Fibroblast of the aortic adventitia (primary cell): ENCODE measurements at places on chromosomes 11 and 22.
A peak's percentile ranks its signal among the peaks of the same experiment; 100 is the strongest.

DNA sequence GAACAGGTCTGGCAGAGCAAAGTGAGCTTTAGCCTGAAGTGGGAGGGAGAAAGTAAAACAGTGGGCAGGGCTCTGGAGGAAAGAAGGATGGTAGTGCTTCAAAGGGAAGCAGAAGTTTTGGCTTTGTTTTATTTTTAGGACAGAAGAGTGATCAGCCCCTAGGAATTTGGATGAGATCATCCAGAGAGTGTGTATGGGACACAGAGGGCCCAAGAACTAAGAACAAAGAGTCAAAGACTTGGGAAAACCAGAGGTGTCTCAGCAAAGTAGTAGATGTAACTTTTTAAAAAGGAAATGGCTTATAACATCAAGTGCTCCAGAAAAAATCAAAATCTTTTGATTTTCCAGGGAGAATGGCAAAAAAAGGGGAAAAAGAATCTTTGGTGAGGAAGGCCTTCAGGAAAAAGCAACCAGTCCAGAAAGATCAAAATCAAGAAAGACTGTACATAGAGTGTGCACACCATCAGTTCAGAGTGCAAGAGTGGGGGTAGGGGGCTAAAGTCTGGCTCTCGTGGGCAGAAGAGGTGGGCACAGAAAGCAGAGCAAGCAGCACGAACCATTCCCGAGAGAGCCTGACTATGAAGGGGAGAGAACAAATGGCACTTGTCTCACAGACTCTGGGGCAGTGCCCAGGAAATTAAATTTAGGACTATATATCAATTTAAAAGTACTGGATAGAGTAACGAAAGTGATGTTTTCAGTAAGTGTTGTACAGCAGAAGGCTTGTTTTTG, 30.0 kb downstream of the MAPK1 start:
- peak; percentile 85 for DNase-seq

- no peak for DNase-seq
These were observed 12.2 kb upstream of the SMPD1 start for GRCh38 chr11:6377902-6378639.

DNA sequence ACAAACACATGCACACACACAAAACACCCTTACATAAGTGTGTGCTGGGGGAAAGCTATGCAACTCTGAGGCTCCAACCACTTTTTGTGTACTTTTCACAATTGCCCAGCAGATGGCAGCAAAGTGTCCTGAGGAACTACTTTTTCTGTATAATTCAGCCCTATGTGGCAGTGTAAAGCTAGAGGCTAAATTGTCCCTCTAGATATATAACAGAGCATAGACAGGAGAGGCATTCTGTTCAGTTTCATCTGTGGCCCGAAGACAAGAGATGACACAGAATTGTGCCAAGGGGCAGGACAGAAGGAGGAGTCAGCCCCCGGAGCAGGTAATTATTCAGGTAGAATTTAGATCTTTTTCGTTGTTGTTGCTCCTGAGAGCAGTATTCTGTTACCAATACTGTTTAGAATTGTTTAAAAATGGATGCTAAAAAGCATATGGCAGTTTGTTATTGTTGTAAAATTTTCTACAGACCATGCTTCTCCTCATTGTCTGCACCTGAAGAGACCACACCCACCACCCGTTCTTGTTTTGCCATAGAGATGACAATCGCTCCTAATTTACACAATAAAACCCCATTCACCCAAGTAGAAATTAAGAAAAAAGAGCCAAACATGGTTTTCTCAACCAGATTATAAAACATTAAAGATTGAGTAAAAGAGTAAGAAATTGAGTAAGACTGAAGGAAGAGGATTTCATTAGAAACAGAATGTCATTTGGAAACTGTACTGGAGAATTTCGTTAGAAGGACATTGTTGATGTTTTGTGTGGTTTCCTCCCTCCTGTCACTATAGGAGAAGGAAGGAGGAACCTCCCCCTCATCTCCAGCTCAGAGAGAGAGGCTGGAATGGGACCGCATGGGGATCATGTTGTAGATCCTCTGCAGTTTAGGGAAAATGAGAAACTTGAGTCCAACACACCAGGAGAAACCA, 14.5 kb upstream of the MS4A7 start:
- peak; percentile 57 for DNase-seq

DNA sequence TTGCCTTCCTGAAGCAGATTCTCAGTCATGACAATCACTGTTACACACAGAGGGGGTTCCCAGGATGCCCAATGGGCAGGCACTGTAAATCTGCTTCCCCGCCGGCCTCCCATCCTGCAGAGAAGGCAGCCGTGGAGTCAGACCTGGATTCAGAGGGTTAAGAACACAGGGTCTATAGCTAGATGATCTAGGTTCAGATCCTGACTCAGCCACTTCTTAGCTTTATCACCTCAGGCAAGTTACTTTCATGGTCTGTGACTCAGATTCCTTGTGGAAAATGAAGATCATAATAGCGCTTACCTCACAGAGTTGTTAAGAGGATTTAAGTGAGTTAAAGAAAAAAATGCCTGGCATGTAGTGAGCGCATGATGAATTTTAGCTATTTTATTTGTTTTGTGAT, 95.9 kb downstream of the TIMP3 start:
- DNase-seq: peak; percentile 34
